ENCODE measurements at places on chromosomes 16 and 17. TPM values are rescaled to one million over a fixed set of nuclear protein-coding genes. Genes with fewer than 3 reads are reported as not detected.
A peak's percentile ranks its signal among the peaks of the same experiment; 100 is the strongest.

The TAC4 gene
- total RNA-seq: not detected

The MYBBP1A gene
- 41.0 TPM for total RNA-seq

The SOX15 gene
- total RNA-seq: 0.19 TPM

The MAPT gene
- total RNA-seq: 128 TPM

The KCTD11 gene
- 5.0 TPM for total RNA-seq

The KRTAP2-2 gene
- not detected for total RNA-seq

The FOXF1 gene
- total RNA-seq: 0.06 TPM

GRCh38 chr17:61201211-61201610 lies 198.4 kb upstream of the TBX2 start:
- H3K27ac ChIP-seq: no peak overlapping the region
- DNase-seq: no peak
- H3K27me3 ChIP-seq: no peaks in the 10 kb centered on the region
- H3K4me3 ChIP-seq: no peak overlapping the region

DNA sequence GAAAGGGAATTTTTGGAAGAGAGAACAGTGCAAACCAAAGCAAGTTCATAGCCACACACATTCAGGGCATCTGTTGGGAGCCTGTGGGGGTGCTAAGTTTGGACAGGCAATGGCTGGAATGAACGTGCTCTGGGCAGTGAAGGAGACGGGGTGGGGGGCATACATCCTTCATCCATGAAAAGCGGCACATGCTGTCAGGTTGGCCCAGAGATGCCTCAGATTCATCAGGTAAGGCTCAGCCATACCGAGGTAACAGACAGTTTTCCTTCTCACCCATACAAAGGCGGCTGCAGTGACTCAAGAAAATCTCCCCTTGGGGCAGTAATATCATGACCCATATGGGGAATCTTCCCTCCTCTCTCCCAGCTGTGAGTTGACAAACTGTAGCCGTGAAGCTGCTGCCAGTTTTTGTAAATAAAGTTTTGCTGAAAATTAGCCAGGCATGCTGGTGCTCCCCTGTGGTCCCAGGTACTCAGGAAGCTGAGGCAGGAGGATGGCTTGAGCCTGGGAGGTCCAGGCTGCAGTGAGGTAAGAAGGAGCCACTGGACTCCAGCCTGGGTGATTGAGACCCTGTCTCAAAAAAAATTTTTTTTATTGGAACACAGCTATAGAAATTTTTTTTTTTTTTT lies 9.2 kb upstream of the UBALD2 start:
- H3K4me3 ChIP-seq: no peak overlapping the region
- no peaks in the 10 kb centered on the region for H3K27me3 ChIP-seq
- no peak for DNase-seq
- peaks cover 30% of the 10 kb centered on the region for H3K4me1 ChIP-seq
- no peaks in the 10 kb centered on the region for H3K36me3 ChIP-seq

DNA sequence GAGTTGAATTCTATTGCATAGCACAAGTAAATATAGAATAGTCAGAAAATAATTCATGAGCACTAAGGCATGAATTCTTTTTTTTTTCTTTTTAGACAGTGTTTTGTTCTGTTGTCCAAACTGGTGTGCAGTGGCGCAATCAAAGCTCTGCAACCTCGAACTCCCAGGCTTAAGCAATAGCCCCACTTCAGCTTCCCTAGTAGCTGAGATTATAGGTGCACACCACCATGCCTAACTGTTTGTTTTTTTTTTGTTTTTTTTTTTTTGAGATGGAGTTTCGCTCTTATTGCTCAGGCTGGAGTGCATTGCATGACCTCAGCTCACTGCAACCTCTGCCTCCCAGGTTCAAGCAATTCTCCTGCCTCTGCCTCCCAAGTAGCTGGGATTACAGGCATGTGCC lies 16.6 kb downstream of the TUBD1 start:
- no peak overlapping the region for H3K27ac ChIP-seq
- peaks cover 94% of the 10 kb centered on the region for H3K36me3 ChIP-seq
- no peak for DNase-seq

DNA sequence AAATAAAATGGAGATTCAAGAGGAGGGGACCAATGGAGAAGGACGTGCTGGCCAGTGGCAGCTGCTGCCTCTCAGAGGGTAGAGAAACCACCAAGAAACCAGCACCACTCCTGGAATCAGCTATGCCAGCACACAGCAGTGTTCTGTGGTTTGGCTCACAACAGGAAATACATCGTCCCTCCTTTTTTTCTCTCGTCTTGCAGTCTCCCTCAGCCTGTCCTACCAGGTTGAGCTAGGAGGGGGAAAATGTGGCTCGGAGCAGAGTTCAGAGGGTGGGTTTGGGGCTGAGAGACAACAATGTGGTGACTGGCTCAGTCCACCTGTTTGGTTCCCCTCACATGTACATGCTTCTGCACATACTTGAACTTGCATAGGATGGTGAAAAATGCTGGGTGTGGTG lies 19.9 kb upstream of the SLC16A5 start:
- H3K4me3 ChIP-seq: no peak overlapping the region
- no peaks in the 10 kb centered on the region for H3K4me1 ChIP-seq
- no peak for DNase-seq
- H3K27ac ChIP-seq: no peak overlapping the region
- H3K36me3 ChIP-seq: peaks cover 28% of the 10 kb centered on the region

GRCh38 chr16:27326738-27327585 lies 13.2 kb downstream of the IL4R start:
- H3K4me1 ChIP-seq: peaks cover 10% of the 10 kb centered on the region
- peak overlapping the region; percentile 84 for H3K27ac ChIP-seq
- peak; percentile 87 for DNase-seq
- H3K36me3 ChIP-seq: no peaks in the 10 kb centered on the region
- H3K4me3 ChIP-seq: peak overlapping the region; percentile 18

DNA sequence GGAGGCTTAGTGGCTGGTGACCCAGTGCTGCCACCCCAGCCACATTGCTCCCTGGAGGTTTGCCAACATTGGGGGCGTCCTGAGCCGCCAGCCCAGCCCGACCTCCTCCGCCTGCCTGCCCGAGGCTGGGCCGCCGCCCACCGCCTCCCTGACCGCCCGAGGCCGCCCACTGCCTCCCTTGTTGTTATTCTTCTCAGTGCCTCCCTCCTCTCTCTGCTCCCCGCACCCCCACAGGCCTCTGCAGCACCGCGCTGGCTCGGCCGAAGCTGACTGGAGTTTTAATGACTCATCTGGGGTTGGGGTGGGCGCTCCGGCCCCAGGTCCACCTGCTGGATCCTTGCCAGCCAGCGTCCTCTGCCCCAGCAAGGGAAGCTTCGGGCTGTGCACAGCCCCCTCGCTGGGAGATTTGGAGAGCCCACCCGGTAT lies 102.5 kb downstream of the RBFOX3 start:
- no peaks in the 10 kb centered on the region for H3K36me3 ChIP-seq
- DNase-seq: no peak
- no peak overlapping the region for H3K27ac ChIP-seq
- H3K4me3 ChIP-seq: no peak overlapping the region

- H3K36me3 ChIP-seq: no peaks in the 10 kb centered on the region
- no peaks in the 10 kb centered on the region for H3K27me3 ChIP-seq
- H3K4me1 ChIP-seq: peaks cover 4% of the 10 kb centered on the region
- no peak for DNase-seq
- H3K4me3 ChIP-seq: no peak overlapping the region
Measured at GRCh38 chr17:21268596-21269188, 15.5 kb upstream of the NATD1 start.

- no peaks in the 10 kb centered on the region for H3K4me1 ChIP-seq
- no peak overlapping the region for H3K27ac ChIP-seq
- H3K27me3 ChIP-seq: no peaks in the 10 kb centered on the region
- peak; percentile 55 for DNase-seq
- H3K4me3 ChIP-seq: no peak overlapping the region
Measured at GRCh38 chr16:75224306-75225082, 5.7 kb downstream of the CTRB1 start.

GRCh38 chr17:44343510-44344209 lies 1.4 kb upstream of the GRN start:
- H3K27ac ChIP-seq: no peak overlapping the region
- DNase-seq: no peak
- peaks cover 5% of the 10 kb centered on the region for H3K4me1 ChIP-seq
- H3K36me3 ChIP-seq: no peaks in the 10 kb centered on the region
- H3K4me3 ChIP-seq: no peak overlapping the region
- no peaks in the 10 kb centered on the region for H3K27me3 ChIP-seq

- peaks cover 13% of the 10 kb centered on the region for H3K4me1 ChIP-seq
- no peaks in the 10 kb centered on the region for H3K27me3 ChIP-seq
- H3K36me3 ChIP-seq: no peaks in the 10 kb centered on the region
- no peak overlapping the region for H3K27ac ChIP-seq
- H3K4me3 ChIP-seq: no peak overlapping the region
- no peak for DNase-seq
Measured at GRCh38 chr17:39236450-39236927, 10.7 kb upstream of the STAC2 start.

- DNase-seq: no peak
- no peak overlapping the region for H3K4me3 ChIP-seq
- H3K27ac ChIP-seq: no peak overlapping the region
Measured at GRCh38 chr16:56226845-56227525, 35.7 kb downstream of the GNAO1 start.

GRCh38 chr17:62876063-62876462 lies 67.9 kb upstream of the MARCHF10 start:
- no peaks in the 10 kb centered on the region for H3K36me3 ChIP-seq
- H3K4me3 ChIP-seq: no peak overlapping the region
- H3K4me1 ChIP-seq: no peaks in the 10 kb centered on the region
- H3K27me3 ChIP-seq: peaks cover 2% of the 10 kb centered on the region
- no peak overlapping the region for H3K27ac ChIP-seq

- H3K4me3 ChIP-seq: no peak overlapping the region
- H3K27me3 ChIP-seq: no peaks in the 10 kb centered on the region
- no peak for DNase-seq
- no peaks in the 10 kb centered on the region for H3K36me3 ChIP-seq
Measured at GRCh38 chr17:63071797-63072196, 105.8 kb downstream of the TANC2 start.
